Prostate gland (tissue), 2 donors: ENCODE measurements at places on chromosomes 1 and 21.

- DNase-seq, result no peak
Measured at GRCh38 chr1:24379733-24380315, 33.8 kb downstream of the STPG1 start.

DNA sequence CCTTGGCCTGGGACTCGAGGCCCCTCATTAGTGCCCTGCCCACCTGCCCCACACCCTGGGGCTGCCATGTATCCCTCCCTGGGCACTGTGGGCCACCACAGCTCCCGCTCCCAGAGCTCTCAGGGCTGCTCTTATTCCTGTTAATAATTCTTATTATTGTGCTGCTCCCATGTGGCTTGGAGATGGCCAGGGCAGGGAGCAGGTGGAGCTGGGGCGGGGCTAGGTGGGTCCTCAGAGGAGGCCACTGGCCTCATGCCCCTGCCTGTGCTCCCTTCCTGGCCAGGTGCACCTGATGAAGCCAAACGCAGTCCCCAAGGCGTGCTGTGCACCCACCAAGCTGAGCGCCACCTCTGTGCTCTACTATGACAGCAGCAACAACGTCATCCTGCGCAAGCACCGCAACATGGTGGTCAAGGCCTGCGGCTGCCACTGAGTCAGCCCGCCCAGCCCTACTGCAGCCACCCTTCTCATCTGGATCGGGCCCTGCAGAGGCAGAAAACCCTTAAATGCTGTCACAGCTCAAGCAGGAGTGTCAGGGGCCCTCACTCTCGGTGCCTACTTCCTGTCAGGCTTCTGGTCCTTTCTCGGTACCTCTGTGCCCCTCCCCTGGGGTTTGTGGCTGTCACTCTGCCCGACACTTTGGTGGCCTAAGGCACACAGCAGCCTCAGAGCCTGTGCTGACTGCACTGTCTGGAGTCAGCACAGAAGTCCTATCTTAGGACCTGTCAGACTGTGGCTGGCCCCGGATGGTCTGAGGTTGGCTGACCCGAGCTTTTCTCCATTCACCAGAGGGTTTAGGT, 34.1 kb downstream of the BMP8A start:
- DNase-seq, result no peak

GRCh38 chr1:12511516-12512468, 106.2 kb downstream of the DHRS3 start:
- DNase-seq, result no peak

GRCh38 chr21:17548262-17548661, 35.4 kb downstream of the CXADR start:
- DNase-seq, result no peak

DNA sequence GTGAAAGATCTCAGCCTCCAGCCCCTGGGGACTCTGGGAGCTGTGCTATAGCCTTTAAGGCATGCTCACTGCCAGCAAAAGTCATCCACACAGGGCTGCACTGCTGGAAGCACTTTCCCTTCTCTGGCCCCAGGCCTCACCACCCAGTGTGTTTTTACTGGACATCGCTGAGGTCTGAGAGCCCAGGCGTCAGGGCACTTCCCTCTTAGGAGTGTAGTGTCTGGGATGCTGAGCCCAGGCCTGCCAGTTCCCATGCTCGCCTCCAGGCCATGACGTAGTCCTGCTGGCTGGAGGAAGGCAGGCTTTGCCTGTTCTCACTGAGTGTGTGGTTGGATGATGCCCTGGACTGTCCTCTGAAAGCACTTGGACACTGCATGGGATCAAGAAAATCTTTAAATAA, 101.2 kb downstream of the GDAP2 start:
- DNase-seq, result no peak

DNA sequence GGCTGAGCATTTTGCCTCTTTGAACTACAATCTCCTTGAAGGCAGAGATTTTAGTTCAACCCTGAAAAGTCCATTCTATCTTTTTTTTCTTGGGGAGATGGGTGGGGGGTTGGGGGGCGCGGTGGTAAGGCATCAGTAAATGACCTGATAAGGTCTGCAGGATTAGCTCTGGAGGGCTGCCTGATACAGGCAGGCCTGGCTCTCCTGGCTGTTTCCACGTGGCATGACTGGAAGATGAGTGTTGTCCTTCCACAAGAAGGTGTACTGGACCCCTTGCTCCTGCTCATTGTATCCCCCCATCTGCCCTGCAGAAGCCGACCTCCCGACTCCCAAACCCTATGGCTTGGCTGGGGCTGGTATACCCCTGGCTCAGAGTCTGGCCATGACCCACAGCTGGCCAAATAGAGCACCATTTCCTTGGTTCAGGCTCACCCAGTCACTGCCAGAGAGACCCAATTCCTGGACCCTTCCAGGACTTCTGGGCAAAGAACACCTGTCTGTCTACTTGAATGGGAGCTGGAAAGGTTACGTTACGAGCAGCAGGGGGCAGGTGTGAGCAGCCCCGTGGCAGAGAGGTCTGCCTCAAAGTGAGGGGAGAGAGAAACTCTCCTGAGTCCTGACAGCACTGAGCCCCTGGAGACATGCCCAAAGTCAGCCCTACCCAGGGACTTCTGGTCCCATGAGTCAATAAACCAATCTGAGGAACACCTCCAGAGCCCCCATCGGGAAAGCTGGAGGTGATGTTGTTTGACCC, 17.0 kb downstream of the DHRS3 start:
- DNase-seq, result no peak

- no peak for DNase-seq
Measured at GRCh38 chr1:81467383-81467782, 333.4 kb upstream of the ADGRL2 start.

DNA sequence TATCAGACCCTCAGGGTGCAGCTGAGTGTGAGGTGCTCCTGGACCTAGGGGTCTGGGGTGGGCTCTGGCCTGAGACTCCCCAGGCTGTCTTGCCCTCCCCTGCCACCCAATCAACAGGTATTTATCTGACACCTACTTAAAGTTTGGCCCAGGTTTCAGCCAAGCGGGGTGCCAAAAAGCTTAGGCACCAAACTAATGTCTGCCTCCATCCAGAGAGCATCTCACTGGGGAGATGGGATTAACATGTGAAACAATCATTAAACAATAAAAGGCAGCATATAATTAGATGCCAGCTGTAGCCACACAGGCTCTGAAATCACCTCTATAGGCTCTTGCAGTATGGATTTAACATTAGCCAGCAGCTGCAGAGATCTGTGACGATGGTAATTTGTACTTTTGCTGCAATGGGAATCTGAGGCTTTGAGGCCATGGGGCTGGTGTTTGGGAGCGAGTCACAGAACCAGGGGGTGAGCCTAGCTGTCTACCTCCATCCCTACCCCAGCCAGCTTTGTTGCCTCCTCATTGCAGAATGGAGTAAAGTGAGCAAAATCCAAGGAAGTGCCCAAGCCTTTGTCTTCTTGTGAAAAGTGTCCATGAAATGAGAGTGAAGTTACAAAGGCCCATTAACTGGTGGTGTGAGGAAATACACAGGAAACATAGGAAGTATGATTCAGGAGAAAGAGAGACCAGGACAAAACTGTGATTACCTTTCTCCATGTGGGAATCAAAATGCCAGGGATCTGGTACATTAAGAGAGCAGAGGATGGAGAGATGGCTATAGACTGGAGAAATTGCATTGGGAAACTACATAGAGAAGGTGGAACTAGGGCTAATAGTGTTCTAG, 36.1 kb downstream of the EIF2D start:
- DNase-seq, result no peak

DNA sequence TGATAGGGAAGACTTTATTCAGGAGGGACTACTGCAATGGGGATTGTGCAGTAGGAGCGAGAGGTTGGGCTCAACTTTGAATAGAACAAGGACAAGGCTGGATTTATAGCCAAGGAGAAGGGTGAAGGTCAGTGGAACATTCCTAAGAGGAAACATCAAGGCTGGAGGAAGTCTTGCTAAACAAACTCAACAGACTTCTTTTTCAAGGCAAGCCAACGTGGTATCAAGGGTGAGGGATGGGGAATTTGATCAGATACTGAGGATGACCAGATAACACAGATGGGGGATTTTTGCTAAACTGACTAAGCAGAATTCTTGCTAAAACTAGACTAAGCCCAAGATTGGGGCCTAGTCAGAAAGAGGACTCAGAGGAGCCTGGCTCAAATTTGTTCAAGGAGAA, 107.3 kb downstream of the DUSP10 start:
- no peak for DNase-seq

DNA sequence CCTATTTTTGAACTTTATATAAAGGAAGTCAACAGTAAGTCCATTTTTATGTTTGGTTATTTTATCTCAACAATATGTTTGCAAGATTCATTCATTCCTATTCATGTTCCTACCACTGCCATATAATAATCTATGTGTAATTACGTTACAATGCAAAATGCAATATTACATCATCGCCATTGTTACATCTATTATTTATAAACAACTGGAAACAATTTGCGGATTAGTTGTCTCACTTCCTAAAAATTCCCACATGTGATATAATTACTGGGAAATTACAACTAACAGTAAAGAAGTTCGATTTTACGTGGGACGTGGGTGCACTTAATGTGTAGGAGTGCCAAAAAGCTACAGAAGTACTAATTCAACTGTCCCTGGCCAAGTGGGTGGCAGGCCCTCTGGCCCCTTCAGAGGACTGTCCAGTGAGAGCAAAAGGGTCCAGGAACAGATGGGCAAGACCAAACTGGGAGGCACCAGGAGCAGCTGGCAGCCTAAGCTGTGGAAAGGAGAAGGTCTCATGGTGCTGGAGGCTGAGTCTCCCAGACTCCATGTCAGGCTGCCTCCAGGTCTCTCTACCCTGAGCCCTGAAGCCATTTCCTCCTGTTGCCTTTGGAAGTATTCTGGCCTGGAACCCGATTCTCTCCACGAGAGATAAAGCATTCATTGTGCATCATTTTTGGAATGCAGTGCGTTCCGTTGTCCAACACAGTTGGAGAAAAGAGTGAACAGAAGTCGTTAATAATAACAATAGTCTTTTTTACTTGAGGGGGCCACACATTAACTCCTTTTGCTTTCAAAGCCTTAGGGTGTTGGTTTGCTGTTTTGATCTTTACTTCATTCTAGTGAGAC, 42.9 kb downstream of the TNNT2 start:
- no peak for DNase-seq

GRCh38 chr1:160359559-160360226, 7.2 kb upstream of the NHLH1 start:
- no peak for DNase-seq

DNA sequence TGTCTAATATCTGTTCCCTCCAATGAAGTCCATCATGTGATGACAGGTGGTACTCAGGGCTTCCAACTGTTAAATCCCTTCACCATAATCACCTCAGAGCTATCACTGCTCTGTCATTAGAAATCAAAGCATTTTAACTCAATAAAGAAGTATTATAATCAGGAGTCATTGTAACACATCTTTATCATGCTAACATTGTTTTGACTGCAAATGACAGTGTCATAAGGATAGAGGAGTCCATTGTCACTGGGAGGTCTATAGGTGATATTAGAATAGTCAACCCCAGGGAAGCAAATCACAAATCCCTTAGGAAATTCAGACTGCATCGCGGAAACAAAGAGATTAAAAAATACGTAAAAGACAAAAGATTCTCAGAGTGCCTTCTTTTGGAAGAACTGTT, 30.8 kb downstream of the LRRC53 start:
- no peak for DNase-seq

- no peak for DNase-seq
Measured at GRCh38 chr1:119226321-119226720, 85.9 kb upstream of the WARS2 start.

DNA sequence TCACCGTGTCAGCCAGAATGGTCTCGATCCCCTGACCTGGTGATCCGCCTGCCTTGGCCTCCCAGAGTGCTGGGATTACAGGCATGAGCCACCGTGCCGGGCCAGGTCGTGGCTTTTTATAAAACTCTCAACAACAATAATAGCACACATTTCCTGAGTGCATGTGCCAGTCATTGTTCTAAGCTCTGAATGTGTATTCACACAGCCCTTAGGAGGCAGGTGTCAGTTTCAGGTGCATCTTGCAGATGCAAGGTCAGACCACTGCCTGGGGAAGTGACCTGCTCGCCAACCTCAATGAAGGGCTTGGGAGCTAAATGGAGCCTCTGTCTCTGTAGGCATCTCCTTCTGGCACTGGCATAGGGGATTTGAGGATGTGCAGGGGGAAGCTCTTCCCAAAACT, 1.6 kb upstream of the LEFTY2 start:
- no peak for DNase-seq

- no peak for DNase-seq
Measured at GRCh38 chr1:17075470-17076255, 21.8 kb upstream of the SDHB start.

DNA sequence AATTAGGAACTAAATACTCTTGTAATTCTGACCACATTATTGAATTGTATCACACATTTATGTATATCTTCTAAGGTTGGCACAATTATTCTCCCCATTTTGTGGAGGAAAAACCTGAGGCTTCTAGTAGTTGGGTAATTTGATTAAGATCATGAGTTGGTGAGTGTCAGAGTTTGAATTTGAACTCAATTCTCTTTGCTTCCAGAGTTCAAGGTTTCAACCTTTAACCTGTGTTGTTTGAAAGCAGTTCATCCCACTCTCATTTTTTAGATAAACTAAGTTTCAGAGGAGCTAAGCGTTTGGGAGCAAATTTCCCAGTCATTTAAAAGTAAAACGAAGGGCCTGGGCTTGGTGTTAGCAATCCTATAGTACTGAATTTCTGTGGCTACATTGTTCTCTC, 293.4 kb downstream of the ADGRL2 start:
- no peak for DNase-seq
